CD8-positive, alpha-beta memory T cell (primary cell): ENCODE measurements at places on chromosomes 12 and 14.

GRCh38 chr12:93186131-93186530 is 191.6 kb upstream of the NUDT4 start:
- DNase-seq = no peak

GRCh38 chr12:131848753-131849152 is 20.6 kb downstream of the MMP17 start:
- DNase-seq = no peak

- peak; percentile 59 for DNase-seq
These were observed 1.1 kb downstream of the INHBE start for GRCh38 chr12:57456145-57456700.

- no peak for DNase-seq
These were observed 198.0 kb downstream of the CACNA1C start for GRCh38 chr12:2250797-2251196.

- DNase-seq = no peak
These were observed 100.7 kb upstream of the EIF5 start for GRCh38 chr14:103233328-103233727.

GRCh38 chr12:52006726-52007157 is at the start of gene TAMALIN:
TSS of gene TAMALIN (plus strand) at chr12:52006946. CDS start at chr12:52007020, 74 bp downstream.
- peak; percentile 81 for DNase-seq

- no peak for DNase-seq
These were observed 7.3 kb downstream of the KITLG start for GRCh38 chr12:88572781-88573549.

DNA sequence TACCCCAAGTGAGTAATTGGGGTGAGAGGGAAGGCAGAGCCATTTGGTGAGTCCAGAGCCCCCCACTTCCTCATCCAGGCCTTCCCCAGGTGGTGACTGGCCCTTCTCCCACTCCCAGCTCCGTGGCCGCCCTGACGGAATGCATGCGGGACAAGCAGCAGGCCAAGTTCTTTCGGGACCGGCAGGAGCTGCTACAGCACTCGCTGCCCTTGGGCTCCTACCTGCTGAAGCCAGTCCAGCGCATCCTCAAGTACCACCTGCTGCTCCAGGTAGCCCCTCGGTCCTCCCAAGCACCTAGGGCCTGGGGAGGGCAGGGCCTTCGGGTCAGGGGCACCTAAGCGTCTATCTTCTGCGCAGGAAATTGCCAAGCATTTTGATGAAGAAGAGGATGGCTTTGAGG is 26.5 kb downstream of the PLEKHG3 start:
- no peak for DNase-seq

GRCh38 chr12:57754411-57755193 is at the start of gene MARCHF9:
TSS of gene MARCHF9 (plus strand) at chr12:57755103. CDS start at chr12:57755529, 426 bp downstream.
- peak; percentile 84 for DNase-seq

DNA sequence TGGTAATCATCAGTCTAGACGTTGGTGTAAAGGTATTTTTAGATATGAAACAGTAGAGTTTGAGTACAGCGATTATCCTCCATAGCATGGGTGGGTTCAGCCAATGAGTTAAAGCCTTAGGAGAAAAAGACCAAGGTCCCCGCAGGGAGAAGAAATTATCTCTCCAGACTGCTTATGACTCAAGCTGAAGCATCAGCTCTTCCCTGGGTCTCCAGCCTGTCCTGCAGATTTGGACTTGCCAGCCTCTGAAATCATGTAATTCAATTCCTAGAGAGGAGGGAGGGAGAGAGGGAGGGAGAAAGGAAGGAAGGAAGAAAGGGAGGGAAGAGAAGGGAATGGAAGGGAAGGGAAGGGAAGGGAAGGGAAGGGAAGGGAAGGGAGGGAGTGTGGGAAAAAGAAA is 12.0 kb upstream of the DTX1 start:
- DNase-seq = no peak

DNA sequence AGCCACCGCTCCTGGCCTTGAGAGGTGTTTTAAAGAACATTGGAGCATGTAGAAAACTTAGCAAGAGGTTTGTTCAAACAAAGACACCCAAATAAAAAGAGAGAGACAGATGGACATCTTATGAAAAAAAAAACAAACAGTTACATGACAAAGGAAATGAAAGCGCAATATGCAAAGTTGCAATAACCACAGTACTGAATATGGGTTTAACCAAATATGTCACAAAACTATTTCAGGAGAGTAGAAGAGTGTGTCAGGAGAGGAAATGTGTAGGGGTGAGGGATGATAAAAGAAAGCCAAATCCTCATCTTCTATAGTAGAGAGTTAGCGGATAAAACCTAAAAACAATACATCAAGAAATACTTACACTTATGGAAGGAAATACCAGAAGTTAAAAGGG is 98.4 kb downstream of the GTF2A1 start:
- no peak for DNase-seq

- no peak for DNase-seq
These were observed 372.1 kb upstream of the FAR2 start for GRCh38 chr12:28776913-28777422.
